ENCODE measurements at places on chromosomes 6 and 20. TPM values are rescaled to one million over a fixed set of nuclear protein-coding genes. Genes with fewer than 3 reads are reported as not detected.
A peak's percentile ranks its signal among the peaks of the same experiment; 100 is the strongest.

- no peak for DNase-seq
These were observed 21.0 kb downstream of the COL9A1 start for GRCh38 chr6:70281923-70282311.

- DNase-seq: no peak
These were observed 12.2 kb downstream of the DLL1 start for GRCh38 chr6:170278743-170279094.

DNA sequence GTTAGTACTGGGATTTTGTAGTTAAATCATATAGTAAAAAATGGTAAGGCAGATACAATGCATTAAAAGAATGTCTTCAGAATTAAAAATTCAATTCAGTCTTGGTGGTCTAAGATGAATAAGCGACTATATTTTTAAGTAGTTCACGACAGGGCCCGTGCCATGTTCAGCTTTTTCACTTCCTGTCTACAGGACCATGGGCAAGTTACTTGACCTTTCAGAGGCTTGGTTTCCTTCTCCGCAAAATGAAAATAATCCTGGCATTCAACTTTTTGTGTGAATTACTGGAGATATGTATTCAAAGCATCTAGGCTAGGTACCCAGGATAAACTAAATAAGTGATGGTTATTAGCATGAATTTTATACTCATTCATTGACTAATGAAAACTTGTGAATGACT is 216.0 kb downstream of the BTBD9 start:
- no peak for DNase-seq

GRCh38 chr6:35026434-35027222 is 114.5 kb downstream of the TCP11 start:
- DNase-seq: no peak

ENPP4 gene
- 18.0 TPM for total RNA-seq

- DNase-seq: peak; percentile 35
These were observed 139.6 kb downstream of the PHACTR3 start for GRCh38 chr20:59743767-59744485.

DNA sequence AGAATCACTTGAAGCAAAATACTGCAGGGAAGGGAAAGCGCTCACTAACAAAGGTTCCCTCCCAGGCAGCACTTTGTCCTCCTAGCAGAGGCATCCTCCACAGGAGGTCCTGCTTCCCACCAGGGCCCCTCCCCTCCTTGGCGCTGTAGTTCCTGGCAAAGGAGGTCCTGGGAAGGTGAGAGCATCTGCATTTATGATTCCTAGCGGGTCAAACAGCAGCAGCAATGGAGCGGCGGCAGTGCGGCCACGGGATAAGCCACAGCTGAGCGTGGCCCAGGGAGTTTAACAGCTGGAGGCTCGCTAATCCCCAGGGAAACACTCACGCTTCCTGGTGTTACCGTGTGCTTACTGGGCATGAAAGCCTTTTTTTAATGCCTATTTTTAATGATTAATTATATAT is 185.8 kb downstream of the TTLL2 start:
- no peak for DNase-seq

DNA sequence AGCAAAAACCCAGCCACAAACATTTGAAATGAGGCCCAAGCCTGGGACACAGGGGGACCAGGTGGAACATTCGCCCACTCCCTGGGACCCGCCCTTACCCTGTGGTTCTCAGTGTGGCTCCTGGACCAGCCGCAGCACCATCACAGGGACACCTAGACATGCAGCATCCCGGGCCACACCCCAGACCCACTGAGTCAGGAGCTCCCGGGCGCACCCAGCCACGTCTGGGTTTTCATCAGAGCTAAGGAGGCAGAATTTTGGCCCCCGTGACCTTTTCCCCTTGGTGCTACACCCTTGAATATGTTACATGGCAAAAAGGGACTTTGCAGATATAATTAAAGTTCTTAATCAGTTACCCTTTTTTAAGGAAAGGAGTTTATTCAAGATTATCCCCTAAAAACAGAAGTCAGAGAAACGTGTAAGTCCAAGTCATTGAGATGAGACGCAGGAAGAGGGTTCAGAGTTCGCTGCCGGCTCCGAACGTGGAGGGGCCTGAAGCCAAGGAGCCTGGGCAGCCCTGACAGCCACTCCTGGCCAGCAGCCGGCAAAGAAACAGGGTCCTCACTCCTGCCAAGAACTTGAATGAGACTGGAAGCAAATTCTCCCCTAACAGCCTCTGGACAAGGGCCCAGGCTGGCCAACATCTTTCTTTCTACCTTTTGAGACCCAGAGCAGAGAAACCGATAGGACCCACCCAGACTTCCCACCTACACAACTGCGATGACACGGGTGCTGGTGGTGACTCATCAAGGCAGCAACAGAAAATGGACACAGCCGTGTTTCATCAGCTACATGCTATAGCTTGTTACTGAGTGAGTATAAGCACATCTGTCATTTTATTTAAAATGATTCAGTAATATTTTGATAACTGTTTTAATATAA is 25.3 kb downstream of the BFSP1 start:
- DNase-seq: no peak

DNA sequence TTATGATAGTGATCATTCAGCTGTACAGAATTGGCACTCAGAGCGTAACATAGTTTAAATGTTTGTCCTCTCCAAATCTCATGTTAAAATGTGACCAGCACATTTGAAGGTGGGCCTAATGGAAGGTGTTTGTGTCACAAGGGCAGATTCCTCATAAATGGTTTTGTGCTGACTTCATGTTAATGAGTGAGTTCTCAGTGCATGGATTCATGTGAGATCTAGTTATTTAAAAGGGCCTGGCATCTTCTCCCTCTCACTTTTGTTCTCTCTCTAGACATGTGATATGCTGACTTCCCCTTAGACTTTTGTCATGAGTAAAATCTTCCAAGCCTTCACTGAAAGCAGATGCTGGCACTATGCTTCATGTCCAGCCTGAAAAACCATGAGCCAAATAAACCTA is 452.4 kb upstream of the PTCHD4 start:
- no peak for DNase-seq
